ENCODE measurements at places on chromosomes 16 and 17.
A peak's percentile ranks its signal among the peaks of the same experiment; 100 is the strongest.

GRCh38 chr16:64730261-64730660 is 391.6 kb downstream of the CDH11 start:
- DNase-seq = no peak

- DNase-seq = no peak
These were observed 2.0 kb upstream of the MAFG start for GRCh38 chr17:81929253-81930141.

DNA sequence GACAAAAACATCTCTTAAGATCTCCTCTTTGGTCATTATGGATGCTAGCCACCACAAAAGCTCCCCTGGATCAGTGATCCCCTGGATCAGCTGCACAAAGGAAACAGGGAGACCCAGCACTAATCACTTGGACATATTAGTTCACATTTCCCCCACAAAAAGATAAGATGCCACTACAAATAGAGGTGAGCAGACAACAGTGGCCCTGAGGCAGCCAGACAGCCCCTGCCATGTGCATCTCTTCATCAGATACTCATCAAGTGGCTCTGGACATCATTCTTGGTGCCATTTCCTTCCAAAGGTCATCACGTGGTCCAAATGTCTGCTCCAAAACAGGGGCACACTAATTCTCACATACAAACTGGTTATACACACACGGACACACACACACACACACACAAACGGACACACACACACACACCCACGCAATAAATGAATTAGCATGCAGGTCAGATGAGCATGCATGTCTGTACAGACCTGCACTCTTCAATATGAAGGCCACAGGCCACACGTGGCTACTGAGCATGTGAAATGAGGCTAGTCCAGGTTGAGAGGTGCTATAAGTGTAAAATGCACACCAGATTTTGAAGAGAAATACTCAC is 4.1 kb downstream of the USP36 start:
- no peak for DNase-seq

DNA sequence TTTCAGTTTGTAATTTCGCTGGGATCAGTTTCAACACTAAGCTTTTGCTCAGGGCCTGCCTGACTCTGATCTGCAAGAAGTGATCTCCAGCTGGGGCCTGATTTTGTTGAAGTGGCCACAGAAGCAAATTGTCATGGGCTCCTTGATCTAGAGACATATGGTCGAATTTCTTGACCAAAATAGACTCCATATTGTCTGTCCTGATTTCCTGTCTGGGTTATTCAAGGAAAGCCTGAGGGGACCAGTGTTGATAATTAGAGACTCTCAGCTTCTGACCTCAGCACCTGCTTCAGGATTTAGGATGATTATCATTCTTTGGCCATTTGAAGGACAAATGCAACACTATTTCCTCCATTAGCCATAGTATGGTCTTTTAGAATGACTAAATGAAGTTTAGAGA is 48.9 kb upstream of the MSI2 start:
- no peak for DNase-seq

GRCh38 chr17:15957206-15957605 is 12.3 kb downstream of the ADORA2B start:
- DNase-seq = peak; percentile 78

DNA sequence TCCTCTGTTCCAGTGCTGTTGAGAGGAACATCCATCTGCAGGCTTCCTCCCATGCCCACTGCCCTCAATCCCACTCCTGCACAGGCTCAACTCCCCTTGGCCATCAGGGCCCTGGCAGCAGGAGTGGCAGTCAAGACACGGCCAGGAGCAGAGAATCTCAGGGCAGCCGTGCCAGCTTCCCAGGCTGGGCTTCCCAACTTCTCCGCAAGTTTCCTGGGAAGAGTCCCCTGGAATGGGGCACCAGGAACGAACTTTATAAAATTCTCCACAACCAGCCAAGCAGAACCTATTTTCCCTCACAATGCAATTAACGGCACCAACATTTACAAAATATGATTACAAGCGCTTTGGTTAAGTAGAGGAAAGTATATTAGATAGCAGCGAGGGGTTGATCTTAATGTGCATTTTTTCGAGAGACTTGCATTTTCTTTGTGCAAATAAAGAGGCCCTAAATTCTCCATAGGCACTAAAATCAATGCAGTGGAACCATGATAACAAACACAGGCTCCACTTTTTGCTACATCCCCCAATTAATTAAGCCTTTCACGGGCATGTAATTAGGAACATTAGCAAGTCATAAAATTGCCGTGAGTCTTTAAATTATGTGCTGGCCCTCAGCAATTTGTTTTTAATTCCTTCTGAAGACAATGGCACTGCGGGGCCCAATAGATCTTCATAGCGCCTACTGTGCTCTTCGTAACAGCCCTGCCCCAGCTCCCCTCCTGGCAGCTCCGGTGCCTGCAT is 99.9 kb upstream of the LHX1 start:
- no peak for DNase-seq

GRCh38 chr17:47197821-47198220 is 8.7 kb upstream of the CDC27 start:
- no peak for DNase-seq

GRCh38 chr16:19282101-19282500 is 3.4 kb upstream of the CLEC19A start:
- DNase-seq = no peak

DNA sequence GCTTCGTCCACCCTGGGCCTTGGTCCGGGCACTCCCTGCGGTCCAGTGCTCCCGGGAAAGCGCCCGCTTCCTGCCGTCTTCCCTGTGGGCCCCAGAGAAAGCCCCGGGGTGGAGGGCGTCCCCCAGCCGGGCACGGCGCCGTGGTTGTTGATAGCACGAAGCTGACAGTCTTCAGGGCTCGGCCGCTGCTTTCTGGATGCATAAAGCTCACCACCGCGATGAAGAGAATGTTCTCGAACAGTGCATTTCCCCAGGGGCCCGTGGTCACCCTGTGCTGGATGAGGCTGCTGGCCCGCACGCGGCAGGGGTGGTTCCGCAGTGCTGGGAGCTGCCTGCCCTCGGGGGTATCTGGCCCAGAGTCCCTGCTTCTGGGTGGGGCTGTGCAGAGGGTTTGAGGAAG is 53.2 kb downstream of the BAHCC1 start:
- no peak for DNase-seq

- no peak for DNase-seq
These were observed at the start of gene USP22 for GRCh38 chr17:21042458-21043295. Gene USP22 (minus strand): TSS chr17:21043011. CDS start chr17:21042835, 176 bp downstream.

GRCh38 chr16:66193543-66194229 is 172.8 kb upstream of the CDH5 start:
- no peak for DNase-seq

- DNase-seq = no peak
These were observed 15.7 kb upstream of the NOG start for GRCh38 chr17:56577843-56578204.

GRCh38 chr16:77736879-77737278 is 14.6 kb downstream of the NUDT7 start:
- DNase-seq = no peak

- no peak for DNase-seq
These were observed 15.0 kb downstream of the SLC38A8 start for GRCh38 chr16:84027625-84028024.

- DNase-seq = no peak
These were observed 44.1 kb upstream of the ADORA2B start for GRCh38 chr17:15900871-15901270.

GRCh38 chr16:84058211-84058610 is 15.6 kb upstream of the SLC38A8 start:
- no peak for DNase-seq

- DNase-seq = no peak
These were observed 17.2 kb upstream of the ADGRG1 start for GRCh38 chr16:57611181-57611580.

- peak; percentile 89 for DNase-seq
These were observed 119.0 kb downstream of the SNX29 start for GRCh38 chr16:12095275-12096156.

GRCh38 chr17:10172241-10172741 is 26.1 kb downstream of the GAS7 start:
- DNase-seq = no peak

DNA sequence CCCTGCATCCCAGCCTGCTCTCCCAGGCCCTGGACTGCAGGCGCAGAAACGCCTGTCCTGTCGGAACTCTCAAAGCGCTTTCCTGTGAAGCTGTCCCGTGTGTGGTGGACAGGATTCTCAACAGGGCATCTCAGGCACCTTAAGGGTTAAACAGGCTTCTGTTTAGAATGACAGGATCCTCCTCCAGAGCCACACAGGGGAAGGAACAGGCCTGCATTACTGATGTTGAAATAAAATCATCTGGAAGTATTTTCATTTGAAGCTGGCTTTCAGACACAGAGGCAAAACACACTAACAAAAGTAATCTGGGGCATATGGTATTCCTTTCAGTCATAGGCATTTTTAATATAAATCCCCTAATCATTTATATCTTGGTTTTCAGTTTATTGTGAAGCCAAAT is 7.4 kb downstream of the HS3ST3A1 start:
- no peak for DNase-seq

DNA sequence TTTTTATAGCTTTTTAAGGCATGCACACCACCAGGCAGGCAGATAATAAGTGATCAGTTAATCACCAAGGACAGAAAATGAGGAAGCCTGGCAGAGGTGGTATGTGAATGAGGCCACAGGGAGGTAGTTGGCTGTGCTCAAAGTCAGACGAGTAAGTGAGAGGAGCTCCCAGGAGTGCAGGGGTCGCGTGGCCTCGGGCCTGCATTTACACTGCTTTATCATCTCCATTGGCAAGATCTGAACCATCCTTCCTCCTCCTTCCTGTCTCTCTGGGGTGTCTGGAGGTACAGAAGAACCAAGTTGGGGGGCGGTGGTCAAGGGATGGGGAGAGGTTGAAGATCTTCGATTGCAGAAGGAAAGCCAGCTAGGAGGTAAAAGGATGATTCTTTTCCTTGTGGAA is 320.1 kb downstream of the SOX9 start:
- peak; percentile 57 for DNase-seq

DNA sequence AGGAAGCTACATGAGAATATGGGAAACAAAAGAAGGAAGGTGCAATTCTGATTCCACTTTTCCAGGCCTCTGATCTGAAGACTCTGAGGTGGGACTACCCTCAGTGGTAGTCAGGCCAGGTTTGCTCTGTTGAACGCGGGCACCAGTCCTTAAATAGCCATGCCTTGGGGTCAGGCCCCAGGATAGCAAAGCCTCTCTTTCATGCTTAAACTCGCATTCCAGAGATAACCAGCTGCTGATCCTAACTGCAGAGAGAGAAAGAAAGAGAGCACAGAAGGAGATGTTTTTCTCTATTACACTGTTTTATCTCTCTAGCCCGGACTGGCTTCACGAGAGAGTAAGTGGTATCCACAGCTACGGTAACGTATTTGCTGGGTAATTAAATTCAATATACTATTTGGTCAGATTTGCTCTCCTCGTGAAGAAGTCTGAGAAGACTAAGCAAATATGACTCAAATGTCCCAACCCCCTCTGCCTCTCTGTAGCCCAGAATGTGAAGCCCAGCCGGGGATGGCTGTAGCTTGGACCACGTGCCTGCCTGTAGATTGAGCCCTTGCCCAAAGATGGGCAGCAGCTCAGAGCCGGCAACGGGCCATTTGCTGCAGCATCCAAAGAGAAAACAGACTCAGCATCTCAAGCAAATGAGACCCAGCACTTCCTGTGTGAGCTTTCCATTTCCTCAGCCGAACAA is 122.2 kb downstream of the SMG6 start:
- DNase-seq = no peak

DNA sequence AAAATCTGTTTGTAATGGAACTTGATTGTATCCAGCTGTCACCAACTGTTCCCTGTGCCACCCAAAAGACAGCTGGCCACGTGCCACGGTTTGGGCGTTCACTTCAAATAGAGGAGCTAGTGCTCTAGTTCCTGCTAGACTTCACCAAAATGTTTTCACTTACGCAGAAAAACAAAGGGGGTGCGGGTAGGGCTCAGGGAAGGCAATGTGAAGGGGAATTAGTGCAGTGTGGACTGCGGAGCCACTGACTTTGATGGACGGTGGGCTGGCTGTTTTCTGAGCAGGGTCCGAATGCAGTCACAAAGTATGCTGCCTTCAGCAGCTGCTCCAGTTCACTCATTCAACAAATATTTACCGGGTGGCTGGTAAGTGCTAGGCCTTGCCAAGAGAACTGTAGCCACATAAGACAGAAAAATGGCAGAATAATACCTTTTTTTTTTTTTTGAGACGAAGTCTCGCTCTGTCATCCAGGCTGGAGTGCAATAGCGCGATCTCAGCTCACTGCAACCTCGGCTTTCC is 7.6 kb upstream of the CYTH1 start:
- DNase-seq = peak; percentile 78

DNA sequence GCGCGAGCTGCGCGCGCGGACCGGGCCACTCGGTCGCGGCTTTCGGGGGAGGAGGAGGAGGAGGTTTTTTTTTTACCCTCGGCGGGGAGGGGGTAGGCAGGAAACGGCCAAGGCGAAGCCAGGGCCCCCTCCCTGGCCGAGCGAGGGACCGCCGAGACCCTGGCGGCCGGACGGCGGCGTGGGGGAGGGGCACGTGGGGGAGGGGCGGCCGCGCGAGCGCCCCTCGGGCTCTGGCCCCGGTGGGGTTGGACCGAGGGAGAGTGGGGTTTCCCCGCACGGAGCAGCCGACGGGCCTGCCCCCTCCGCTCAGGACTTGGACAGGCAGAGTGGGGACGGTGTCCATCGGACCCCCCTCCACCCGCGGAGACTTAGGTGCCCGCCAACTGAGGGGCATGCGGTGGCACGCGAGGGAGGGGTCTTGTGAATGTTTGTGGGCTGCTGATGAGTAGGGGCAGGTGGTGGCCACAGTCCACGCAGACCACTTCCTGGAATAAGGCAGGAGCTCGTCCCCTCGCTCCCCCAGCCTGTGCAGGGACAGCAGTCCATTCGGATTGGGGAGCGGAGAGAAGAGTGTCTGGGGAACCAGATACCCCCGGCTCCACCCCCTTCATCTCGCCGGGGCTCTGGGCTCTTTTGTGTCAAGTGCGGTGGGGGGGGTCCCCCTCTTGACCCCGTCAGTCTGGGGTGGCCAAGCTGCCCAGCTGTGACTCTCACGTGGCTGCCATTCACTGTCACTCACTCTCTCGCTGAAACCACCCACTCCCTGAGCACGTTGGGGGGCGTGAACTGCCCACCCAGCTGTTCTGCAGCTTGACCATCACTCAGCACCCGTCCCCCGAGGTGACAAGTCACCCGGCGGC is 3.0 kb upstream of the CHD3 start:
- DNase-seq = peak; percentile 80

- no peak for DNase-seq
These were observed 4.2 kb downstream of the SYT17 start for GRCh38 chr16:19172098-19172780.

GRCh38 chr17:17751489-17752088 is 70.3 kb downstream of the RAI1 start:
- no peak for DNase-seq

GRCh38 chr17:33492731-33493265 is 199.7 kb upstream of the ASIC2 start:
- DNase-seq = no peak

- no peak for DNase-seq
These were observed 37.5 kb upstream of the KCNJ16 start for GRCh38 chr17:70037498-70037897.

- no peak for DNase-seq
These were observed at the start of gene ATP2A1 for GRCh38 chr16:28878083-28878926. Gene ATP2A1 (plus strand): TSS chr16:28878488. CDS start chr16:28878672, 184 bp downstream.

GRCh38 chr16:62565706-62566105 is 529.5 kb upstream of the CDH8 start:
- DNase-seq = no peak

GRCh38 chr17:70896843-70897242 is 727.5 kb downstream of the KCNJ2 start:
- DNase-seq = no peak

- no peak for DNase-seq
These were observed 8.1 kb downstream of the CHMP6 start for GRCh38 chr17:80999536-81000333.

Data from activated effector memory CD4-positive, alpha-beta T cell treated with anti-CD3 and anti-CD28 coated beads, Interleukin-2, amount 50 U/mL, for 16 hours (primary cell).